ENCODE measurements at places on chromosomes 13 and 19.
A peak's percentile ranks its signal among the peaks of the same experiment; 100 is the strongest.

GRCh38 chr13:34452831-34453230 is 489.2 kb upstream of the NBEA start:
- no peak for DNase-seq

- DNase-seq, result no peak
Observed at GRCh38 chr19:55940306-55940705, 7.3 kb upstream of the NLRP8 start.

GRCh38 chr19:36009633-36010379 is 1.2 kb upstream of the SYNE4 start:
- no peak for DNase-seq

DNA sequence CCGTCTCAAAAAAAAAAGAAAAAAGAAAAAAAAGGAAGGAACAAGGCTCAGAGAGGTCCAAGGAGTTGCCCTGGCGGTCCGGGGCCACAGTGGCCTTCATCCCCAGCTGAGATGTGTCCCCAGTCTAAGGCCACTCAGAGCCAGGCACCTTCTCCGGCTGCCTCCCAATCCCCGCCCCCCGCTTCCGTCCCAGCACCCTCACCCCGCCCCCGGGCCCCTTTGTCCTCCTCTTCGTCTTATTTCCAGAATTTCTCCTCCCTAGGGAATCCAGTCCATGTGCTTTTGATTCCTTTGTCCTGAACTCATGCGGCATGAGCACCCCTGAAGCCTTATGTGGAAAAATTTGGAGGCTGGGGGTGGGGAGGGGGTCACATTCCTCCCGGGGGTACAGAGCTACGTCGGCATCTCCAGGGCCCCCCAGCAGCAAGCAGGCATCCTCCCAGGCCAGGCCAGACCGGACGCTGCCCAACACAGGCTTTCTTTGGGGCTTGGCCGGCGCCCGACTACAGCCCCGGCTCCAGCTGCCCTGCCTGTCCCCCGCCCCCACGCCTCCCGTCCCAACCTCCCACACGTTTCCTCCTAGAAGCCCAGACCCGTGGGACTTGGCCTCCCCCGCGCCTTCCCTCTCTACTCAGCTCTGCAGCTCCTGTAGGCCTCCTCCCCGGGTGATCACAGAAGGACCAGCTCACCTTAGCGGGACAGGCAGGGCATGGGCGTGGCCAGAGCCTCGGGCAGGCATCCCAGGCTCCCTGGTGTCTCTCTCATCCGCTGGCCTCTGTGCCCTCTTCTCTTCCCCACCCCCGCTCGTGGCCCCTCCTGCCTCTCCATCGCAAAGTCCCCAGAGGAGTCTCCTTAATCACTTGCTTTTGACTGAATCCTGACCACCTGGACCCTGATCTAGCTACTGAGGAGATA is 17.8 kb upstream of the ADGRE5 start:
- DNase-seq, result peak; percentile 46

- no peak for DNase-seq
Observed at GRCh38 chr19:31232180-31232579, 117.1 kb downstream of the TSHZ3 start.

DNA sequence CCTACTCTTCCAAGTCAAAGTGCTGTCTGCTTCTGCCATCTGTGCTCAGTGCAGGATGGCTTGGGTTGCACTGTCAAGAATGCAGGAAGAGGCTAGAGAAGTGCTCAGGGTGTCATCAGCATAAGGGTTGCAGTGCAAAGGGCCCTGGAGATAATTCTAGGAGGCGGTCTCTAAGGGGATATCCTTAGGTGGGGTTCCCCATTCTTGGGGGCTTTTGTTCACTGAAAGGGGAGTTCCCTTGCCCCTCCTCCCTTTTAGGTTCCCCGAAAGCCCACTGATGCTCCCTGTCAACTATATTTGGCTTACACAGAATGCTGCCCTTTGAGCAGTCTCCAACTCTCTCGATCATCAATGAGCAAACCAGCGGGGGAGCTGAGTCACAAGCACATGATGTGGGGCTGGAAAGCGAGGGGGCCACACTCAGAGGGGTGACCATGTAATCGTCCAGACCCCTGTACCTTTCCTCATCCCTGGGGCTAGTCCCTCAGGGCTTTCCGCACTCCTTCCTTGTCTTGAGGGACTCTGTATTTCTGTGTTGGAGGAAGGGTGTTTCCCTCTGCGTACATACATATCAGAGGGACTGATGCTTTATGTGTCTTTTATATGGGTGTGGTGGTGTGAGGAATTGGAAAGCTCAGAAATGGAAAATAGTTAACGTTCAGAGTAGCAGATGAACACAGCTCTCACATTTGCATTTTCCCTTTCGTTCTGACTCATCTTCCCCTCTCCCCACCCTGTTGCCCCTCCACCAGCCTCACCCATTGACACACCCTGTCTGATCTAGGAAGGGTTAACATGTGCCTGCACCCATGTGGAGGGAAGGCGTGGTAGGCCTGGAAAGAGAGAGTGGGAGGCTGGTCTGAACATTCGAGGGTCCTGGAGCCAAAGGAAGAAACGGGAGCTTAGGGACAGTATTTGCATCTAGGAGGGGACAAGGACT is 6.7 kb downstream of the ZBTB32 start:
- peak; percentile 70 for DNase-seq

DNA sequence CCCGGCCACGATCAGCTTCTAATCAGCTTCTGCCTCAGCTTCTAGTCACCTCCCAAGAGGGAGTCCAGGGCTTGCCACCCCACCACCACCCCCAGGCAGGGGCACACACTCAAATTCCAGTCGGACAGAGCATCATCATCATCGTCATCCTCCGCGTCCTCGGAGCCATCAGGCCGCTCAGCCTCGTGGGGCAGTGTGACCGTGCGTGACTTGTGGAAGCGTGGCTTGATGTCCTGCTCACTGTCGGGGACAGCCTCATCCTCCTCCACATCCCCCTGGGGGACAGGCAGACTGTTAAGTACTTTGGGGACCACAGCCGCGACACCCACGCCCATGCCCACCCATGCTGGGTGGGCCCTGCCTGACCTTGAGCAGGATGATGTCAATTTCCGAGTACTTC is 12.5 kb downstream of the TNPO2 start:
- DNase-seq, result no peak

GRCh38 chr13:29901710-29902631 is 51.6 kb upstream of the UBL3 start:
- DNase-seq, result peak; percentile 36

GRCh38 chr13:46342538-46342937 is 44.5 kb downstream of the RUBCNL start:
- DNase-seq, result no peak

DNA sequence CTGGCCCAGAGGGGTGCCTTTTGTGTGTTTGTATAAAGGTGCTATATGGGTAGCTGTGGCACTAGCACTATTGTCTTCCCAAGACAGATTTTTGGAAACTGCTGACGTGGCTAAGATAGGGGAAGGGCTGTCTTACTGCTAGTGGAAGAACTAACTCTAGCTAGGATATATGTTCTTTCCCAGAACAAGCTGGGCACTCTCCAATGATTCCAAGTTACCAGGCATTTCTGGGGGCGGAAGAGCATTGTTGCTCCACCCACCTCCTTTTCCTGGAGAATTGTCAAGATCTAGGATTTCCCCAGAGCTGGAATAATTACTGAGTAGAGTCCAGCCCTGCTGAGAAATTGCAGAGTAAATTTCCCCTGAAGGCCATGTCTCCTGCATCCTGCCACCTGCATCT is 408.3 kb downstream of the KLF5 start:
- DNase-seq, result no peak

- no peak for DNase-seq
Observed at GRCh38 chr13:67071918-67072598, 158.1 kb downstream of the PCDH9 start.

DNA sequence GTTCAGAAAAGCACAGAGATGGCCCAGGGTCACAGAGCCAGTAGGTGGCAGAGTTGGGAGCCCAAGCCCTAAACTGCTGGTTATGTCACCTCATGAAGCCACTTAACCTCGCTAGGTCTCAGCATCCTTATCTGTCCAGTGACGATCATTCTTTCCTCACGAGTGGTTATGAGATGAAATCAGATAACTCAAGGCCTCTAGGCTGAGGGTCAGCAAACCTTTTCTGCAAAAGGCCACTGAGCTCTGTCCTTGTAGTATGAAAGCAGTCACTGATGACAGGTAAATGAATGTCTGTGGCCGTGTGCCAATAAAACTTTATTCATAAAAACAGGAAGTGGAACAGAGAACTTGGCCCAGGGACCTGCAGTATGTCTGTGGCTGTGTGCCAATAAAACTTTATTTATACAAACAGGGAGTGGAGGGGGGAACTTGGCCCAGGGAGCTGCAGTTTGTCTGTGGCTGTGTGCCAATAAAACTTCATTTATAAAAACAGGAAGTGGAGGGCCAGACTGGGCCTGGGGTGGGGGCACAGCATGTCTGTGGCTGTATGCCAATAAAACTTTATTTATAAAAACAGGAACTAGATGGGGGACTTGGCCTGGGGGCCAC is 71.2 kb downstream of the GNG7 start:
- peak; percentile 8 for DNase-seq

- DNase-seq, result no peak
Observed at GRCh38 chr13:96052656-96053002, 572 bp downstream of the UGGT2 start.

- DNase-seq, result no peak
Observed at GRCh38 chr13:111907341-111907880, 159.5 kb upstream of the SOX1 start.

- DNase-seq, result no peak
Observed at GRCh38 chr19:32816555-32817099, 52.9 kb downstream of the SLC7A9 start.

- DNase-seq, result no peak
Observed at GRCh38 chr13:91017031-91017668, 330.3 kb upstream of the MIR17HG start.

DNA sequence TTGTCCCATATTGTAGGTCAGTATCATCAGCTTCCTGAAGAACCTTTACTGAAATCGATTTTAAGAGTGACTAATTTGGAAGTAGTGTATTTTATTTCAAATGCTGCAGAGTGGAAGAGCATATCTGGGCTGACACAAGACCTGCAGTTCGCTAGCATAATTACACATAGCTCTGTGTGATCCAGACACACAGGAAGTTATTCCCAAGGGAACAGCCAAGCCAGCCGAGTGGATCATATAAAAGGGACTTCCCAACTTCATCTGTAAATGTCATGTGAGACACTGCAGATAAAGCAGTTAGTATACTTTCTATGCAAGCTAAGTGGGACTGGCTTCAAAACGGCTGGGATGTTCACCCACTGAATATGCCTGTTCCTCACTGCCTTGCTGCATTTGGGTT is 760.4 kb downstream of the SLITRK1 start:
- no peak for DNase-seq

DNA sequence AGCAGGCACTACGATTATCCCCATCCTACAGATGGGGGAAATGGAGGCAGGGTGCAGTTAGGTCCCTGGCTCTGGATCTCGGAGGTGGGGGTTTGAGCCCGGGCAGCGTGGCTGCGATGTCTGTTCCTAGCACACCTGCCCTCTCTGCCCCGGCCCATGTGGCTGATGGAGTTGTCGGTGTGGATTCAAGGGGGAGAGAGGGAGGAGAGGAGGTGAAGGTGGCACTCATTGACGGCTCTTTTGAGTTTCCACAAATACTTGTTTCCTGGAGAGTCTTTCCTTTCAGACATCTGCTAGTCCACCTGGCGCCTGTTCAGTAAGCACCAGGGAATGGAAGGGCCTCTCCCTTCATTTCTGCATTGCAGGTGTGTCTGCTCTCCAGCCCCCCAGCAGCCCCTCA is 69.9 kb downstream of the ARHGEF18 start:
- no peak for DNase-seq

DNA sequence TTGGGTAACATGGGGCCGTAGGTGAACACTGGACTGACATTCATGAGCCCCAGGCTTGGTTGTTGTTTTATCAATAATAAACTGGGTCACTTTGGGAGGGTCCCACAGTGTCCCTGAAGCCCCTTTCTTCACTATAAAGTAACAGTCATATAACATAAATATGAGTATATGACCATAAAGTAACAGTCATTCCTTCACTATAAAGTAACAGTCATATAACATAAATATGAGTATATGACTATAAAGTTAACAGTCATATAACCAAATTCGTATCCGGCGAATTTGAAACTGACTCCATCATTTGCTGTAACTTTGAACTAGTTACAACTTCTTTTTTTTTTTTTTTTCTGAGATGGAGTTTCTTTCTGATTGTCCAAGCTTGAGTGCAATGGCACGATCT is 210.3 kb downstream of the KATNAL1 start:
- DNase-seq, result no peak

- DNase-seq, result no peak
Observed at GRCh38 chr13:113629866-113630265, 28.1 kb downstream of the ATP4B start.

GRCh38 chr13:23354520-23354919 is 79.0 kb downstream of the SACS start:
- no peak for DNase-seq

- DNase-seq, result no peak
Observed at GRCh38 chr19:50797429-50797780, 7.2 kb downstream of the ACP4 start.

GRCh38 chr13:105363261-105364190 is 1171.9 kb downstream of the EFNB2 start:
- DNase-seq, result no peak
